ENCODE measurements at places on chromosomes 2 and 18.
A peak's percentile ranks its signal among the peaks of the same experiment; 100 is the strongest.

GRCh38 chr18:54296062-54296461 is 26.7 kb downstream of the POLI start:
- no peaks in the 10 kb centered on the region for H3K4me1 ChIP-seq
- H3K4me3 ChIP-seq, result no peak overlapping the region
- H3K27me3 ChIP-seq, result no peaks in the 10 kb centered on the region

DNA sequence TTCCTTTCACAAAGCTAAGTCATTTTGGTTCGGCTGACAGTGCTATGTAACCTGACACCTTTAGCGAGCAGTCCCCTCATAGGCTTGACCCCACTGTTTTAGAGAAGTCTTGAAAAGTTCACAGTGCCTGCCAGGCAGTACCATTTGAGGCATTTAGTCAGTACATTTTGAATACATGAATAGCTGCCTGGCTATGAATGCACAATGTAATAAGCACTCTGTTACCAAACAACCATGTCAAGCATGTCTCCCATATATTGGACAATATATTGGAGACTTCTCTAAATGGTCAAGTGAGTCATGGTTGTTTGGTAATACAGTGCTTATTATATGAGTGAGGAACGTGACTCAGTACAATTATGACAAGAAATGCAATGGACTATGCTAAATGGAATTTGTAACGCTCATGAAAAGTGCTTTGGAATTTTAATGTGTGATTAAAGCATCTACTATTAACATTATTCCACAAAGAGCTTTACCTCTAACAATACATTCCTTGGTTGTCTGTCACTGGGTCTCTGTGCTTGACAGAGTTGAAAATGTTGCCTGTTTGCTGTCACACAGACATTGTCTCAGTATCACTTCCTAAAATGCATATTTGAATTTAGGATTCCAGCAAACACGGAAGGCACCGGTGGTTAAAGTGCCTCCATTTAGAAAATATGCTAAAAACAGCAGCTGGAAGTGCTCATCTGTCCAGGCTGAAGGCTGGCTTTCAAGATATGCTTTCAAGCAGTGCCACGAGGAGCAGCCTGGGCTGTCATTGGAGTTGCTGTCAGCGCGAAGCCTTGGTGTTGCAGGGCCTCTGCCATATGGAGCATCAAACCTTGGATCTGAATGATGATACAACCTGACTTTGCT is 458.6 kb downstream of the FBXO15 start:
- H3K36me3 ChIP-seq, result no peaks in the 10 kb centered on the region
- H3K4me3 ChIP-seq, result no peak overlapping the region
- H3K4me1 ChIP-seq, result no peaks in the 10 kb centered on the region
- H3K27ac ChIP-seq, result no peak overlapping the region
- no peak for DNase-seq

- no peak overlapping the region for H3K27ac ChIP-seq
- H3K4me1 ChIP-seq, result peaks cover 7% of the 10 kb centered on the region
- H3K27me3 ChIP-seq, result no peaks in the 10 kb centered on the region
Observed at GRCh38 chr2:72271276-72271614, 123.6 kb upstream of the CYP26B1 start.

- H3K4me1 ChIP-seq, result no peaks in the 10 kb centered on the region
- no peak overlapping the region for H3K27ac ChIP-seq
- H3K36me3 ChIP-seq, result no peaks in the 10 kb centered on the region
Observed at GRCh38 chr18:32759611-32760167, 13.1 kb downstream of the KLHL14 start.

DNA sequence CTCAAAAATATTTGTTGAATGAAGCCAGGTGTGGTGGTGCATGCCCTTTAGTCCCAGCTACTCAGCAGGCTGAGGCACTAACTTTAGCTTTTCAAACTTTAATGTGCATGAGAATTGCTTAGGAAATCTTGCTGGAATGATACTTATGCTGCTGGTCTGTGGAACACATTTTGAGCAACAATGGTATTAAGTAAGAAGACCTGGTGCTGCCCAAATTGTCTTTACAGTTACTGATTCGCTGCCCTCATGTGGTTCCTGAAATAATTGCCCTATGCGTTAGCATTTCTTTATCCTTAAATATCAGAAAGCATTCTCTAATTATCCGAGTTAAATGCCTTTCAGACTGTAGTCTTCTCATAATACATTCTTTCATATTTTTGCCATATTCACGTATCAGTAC is 76.0 kb upstream of the SESTD1 start:
- no peak overlapping the region for H3K4me3 ChIP-seq
- no peaks in the 10 kb centered on the region for H3K27me3 ChIP-seq
- peaks cover 16% of the 10 kb centered on the region for H3K4me1 ChIP-seq
- no peak for DNase-seq

DNA sequence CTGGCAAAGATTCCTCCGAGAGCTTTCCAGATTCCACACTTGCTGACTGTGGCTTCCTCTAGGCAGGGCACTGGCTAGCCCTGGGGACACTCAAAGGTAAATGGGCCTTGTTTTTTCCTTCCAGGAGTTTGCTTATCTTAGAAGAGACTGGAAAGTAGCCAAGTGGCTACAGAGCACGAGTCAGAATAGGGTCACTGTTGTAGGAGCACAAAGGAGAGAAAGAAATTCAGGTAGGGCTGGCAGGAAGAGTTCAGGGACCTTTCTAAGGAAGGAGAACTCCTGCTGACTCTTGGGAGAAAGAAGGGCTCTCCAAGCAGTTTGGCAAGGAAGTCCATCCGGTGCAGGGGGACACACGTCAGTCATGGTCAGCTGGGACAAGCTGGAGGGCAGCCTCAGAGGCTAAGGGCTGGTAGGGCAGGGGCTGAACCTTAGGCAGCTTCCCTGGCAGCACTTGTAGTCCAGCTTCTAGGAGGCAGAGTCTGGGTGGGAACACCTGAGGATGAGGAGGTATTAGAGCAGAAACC is 39.5 kb downstream of the NIFK start:
- no peak overlapping the region for H3K4me3 ChIP-seq
- no peaks in the 10 kb centered on the region for H3K36me3 ChIP-seq
- peaks cover 14% of the 10 kb centered on the region for H3K4me1 ChIP-seq
- no peaks in the 10 kb centered on the region for H3K27me3 ChIP-seq
- no peak overlapping the region for H3K27ac ChIP-seq

DNA sequence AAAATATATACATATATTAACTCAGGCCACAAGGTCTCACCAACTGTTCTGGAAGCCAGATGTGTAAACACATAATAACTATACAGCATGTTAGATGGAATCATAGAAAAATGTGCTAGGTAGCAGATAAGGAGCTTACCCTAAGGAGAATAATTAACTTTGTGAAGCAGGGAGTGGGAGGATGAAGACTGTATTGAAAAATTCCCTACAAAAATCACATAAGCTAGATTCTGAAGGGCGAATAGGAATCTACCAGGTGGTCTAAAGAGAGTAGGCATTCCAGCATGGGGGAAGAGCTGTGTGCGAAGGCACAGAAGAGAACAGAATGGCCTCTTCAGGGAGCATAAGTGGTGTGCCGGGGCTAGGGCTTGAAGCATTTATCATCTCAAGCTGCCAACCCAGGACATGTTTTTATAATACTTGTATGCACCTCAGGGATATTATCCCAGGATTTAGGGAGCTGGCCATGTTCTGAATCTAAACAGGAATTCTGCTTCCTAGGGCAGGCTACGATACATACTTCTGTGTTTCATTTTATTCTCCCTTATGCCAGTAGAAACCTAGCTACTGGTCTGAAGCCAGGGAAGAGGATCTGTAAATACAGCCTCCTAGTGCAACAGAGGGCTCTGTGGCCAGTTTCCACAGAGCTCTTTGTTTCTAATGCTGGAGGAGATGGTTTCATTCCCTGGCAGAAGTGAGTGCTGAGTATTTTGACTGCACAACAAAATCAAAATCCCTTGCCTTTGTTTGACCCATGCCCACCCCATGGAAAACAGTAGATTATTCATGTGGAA is 56.7 kb downstream of the NEMP2 start:
- no peak for DNase-seq
- no peaks in the 10 kb centered on the region for H3K36me3 ChIP-seq
- no peak overlapping the region for H3K4me3 ChIP-seq

DNA sequence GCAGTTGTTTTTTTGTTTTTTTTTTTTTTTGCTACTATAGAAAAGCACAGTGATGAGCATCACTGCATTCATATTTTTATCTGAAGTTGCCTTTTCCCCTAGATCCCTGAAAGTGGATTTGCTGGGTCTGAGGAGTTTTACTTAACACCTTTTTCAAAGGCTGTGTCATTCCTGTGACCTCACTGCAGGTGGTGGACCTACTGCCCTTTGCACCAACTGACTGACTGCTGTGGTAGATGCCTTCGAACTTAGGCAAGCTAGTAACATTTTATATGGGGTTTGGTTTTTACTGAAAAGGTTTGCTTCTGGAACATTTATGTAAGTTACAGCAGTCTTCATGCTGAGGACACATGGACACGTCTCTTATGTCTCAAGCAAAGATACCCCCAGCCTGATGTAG is 36.2 kb downstream of the SPTBN1 start:
- no peak for DNase-seq
- no peak overlapping the region for H3K27ac ChIP-seq
- peaks cover 48% of the 10 kb centered on the region for H3K4me1 ChIP-seq
- H3K4me3 ChIP-seq, result no peak overlapping the region

- no peak overlapping the region for H3K27ac ChIP-seq
- H3K27me3 ChIP-seq, result no peaks in the 10 kb centered on the region
- H3K4me1 ChIP-seq, result no peaks in the 10 kb centered on the region
Observed at GRCh38 chr2:8442833-8443486, 238.9 kb upstream of the ID2 start.

DNA sequence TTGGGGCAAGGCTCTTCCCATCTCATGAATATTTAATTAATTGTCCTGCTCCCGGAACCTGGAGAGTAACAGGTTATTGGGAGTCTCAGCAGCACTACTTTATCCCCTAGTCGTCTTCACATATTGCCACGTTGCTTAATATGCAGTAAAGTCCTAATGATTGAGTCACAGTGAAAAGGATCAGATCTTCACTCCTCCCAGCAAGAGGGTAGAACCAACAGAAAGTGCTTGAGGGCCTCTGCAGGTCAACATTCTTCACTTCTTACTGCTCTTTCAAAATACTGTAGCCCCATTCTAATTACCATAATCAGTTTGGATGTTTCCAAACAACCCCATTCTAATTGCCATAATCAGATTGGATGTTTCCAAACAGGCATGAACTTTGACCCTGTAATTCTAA is 801.0 kb downstream of the LRRTM4 start:
- DNase-seq, result no peak
- H3K4me3 ChIP-seq, result no peak overlapping the region
- H3K36me3 ChIP-seq, result no peaks in the 10 kb centered on the region
- H3K4me1 ChIP-seq, result no peaks in the 10 kb centered on the region
- H3K27me3 ChIP-seq, result no peaks in the 10 kb centered on the region

- H3K27me3 ChIP-seq, result no peaks in the 10 kb centered on the region
- DNase-seq, result no peak
- peaks cover 20% of the 10 kb centered on the region for H3K36me3 ChIP-seq
- no peak overlapping the region for H3K4me3 ChIP-seq
- no peaks in the 10 kb centered on the region for H3K4me1 ChIP-seq
- H3K27ac ChIP-seq, result no peak overlapping the region
Observed at GRCh38 chr2:37284381-37284780, 40.3 kb downstream of the PRKD3 start.

GRCh38 chr18:7618891-7619442 is 51.9 kb downstream of the PTPRM start:
- H3K4me3 ChIP-seq, result no peak overlapping the region
- H3K4me1 ChIP-seq, result peaks cover 21% of the 10 kb centered on the region
- H3K27me3 ChIP-seq, result no peaks in the 10 kb centered on the region
- H3K36me3 ChIP-seq, result no peaks in the 10 kb centered on the region
- DNase-seq, result no peak

DNA sequence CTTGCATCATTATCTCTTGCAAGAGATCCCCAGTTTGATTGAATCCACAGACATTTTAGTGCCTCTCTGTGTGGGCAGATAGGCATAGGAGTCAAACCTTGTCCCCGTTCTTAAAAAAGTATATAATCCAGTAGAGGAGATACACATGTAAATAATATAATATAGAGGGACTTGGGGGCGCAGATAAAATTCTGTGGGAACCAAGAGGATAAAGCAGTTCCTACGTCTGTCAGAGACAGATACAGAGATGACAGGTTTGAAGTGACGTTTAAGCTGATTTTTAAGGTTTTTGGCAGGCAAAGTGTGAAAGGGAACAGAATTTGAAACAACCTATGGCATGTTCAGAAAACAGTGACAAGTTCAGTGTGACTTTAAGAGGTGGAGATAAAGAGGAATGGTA is 63.1 kb downstream of the CAB39 start:
- H3K27me3 ChIP-seq, result no peaks in the 10 kb centered on the region
- H3K27ac ChIP-seq, result peak overlapping the region; percentile 45
- H3K4me1 ChIP-seq, result peaks cover 55% of the 10 kb centered on the region

GRCh38 chr18:63869851-63870250 is 17.7 kb upstream of the SERPINB2 start:
- H3K27me3 ChIP-seq, result no peaks in the 10 kb centered on the region
- no peaks in the 10 kb centered on the region for H3K36me3 ChIP-seq
- H3K4me3 ChIP-seq, result no peak overlapping the region
- H3K4me1 ChIP-seq, result no peaks in the 10 kb centered on the region

GRCh38 chr18:31557446-31557845 is 34.2 kb upstream of the TTR start:
- no peak overlapping the region for H3K4me3 ChIP-seq
- DNase-seq, result no peak
- no peaks in the 10 kb centered on the region for H3K27me3 ChIP-seq
- no peaks in the 10 kb centered on the region for H3K4me1 ChIP-seq
- no peak overlapping the region for H3K27ac ChIP-seq
- H3K36me3 ChIP-seq, result no peaks in the 10 kb centered on the region

- H3K4me1 ChIP-seq, result peaks cover 7% of the 10 kb centered on the region
- H3K27me3 ChIP-seq, result no peaks in the 10 kb centered on the region
- no peak for DNase-seq
- no peak overlapping the region for H3K27ac ChIP-seq
- no peak overlapping the region for H3K4me3 ChIP-seq
Observed at GRCh38 chr2:129297430-129297829, 682.0 kb upstream of the RAB6C start.

DNA sequence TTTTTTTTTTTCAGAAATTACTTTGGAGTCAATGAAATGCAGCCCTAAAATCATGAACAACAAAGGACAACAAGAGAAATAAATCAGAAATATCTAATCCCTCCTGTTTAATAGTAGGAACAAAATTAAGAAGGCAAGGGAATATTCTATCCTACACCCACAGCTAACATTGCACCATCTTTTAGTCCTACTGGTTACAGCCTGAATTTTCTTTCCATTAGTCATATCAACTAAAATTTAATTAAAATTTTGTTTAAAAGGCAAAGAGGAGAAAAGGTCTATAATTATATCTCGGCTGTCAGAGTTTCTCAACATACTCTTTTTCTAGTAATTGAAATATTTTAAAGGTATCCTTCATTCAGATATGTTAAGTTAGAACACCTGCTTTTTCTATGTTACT is 61.9 kb downstream of the DTNA start:
- DNase-seq, result no peak
- H3K27me3 ChIP-seq, result no peaks in the 10 kb centered on the region
- no peaks in the 10 kb centered on the region for H3K36me3 ChIP-seq
- H3K4me1 ChIP-seq, result no peaks in the 10 kb centered on the region

DNA sequence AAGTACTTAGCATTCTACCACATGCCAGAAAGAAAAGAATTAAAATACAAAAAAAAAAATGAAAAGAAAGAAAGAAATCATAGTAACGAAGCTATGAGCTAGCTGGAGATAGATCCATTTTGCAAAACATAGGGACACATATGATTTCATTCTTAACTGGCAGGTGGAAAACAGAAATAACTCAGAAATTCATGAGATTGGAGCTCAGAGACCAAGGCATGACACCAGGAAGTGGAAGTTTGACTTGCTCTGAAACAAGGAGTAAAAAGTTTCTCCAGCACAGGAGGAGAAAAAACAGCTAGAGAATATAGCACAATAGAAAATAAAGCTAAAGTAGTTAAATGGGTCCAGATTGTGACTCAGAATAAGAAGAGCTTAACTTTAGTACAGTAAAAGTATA is 278.1 kb downstream of the ZEB2 start:
- DNase-seq, result no peak
- no peak overlapping the region for H3K4me3 ChIP-seq
- H3K27me3 ChIP-seq, result no peaks in the 10 kb centered on the region
- H3K36me3 ChIP-seq, result no peaks in the 10 kb centered on the region
- no peaks in the 10 kb centered on the region for H3K4me1 ChIP-seq
- H3K27ac ChIP-seq, result no peak overlapping the region

All from vagina (tissue), 2 donors.